ENCODE measurements at places on chromosomes 4 and X.

- DNase-seq = no peak
Measured at GRCh38 chr4:186516287-186516686, 39.1 kb downstream of the MTNR1A start.

GRCh38 chr4:177607111-177607573 lies 164.9 kb upstream of the AGA start:
- DNase-seq = no peak

DNA sequence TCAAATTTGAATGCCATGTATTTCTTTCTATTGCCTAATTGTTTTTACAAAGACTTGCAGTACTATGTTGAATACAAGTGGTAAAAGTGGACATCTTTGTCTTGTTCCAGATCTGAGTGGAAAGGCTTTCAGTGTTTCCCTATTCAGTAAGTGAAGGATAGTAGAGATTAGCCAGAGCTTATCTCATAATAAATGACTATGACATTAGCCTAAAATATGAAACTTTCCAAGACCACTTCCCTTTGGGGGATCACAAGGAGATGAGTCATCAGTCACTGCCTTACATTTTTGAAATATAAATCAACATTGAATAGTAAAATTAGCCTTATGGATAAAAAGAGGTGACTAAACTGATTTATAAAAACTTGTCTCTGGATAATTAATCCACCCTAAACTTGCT lies 554.1 kb upstream of the MAGEB2 start:
- no peak for DNase-seq

- no peak for DNase-seq
Measured at GRCh38 chr4:143289370-143289769, 47.3 kb upstream of the GAB1 start.

- DNase-seq = no peak
Measured at GRCh38 chrX:34875204-34875603, 67.4 kb upstream of the FAM47B start.

DNA sequence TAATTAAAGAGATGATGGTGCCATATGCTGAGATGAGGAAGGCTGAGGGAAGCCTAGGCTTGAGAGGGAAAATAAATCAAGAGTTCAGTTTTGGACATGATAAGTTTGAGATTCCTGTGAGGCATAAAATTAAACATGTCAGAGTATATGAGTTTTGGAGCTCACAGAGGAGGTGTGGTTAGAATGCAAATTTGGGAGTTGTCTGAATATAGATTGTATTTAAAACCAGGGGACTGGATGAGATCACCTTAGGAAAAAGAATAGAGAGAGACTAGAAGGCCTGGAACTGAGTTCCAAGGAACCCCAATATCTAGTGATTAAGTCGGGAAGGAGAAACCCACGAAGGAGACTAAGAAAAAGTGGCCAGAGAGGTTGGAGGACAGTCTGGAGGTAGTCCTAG lies 65.5 kb downstream of the FRMPD3 start:
- DNase-seq = no peak

DNA sequence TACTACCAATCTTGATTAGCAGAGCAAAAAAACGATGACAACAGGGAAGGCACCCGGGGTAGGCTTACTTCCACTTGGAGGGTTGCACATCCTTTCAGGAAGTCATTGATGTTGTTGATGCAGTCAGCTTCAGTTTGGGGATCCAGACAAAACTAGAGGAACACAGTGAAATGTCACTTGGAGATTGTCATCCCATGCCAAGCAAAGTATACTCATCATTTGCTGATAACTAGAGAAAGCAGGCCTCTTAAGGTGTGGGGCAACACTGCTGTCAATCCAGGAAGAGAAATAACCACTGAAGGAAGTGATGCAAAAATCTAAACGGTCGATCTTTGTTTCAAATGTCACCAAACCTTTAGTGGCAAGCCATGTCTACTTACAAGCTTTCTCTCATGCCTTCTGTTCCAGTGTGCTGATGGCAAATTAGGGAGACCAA lies 1.4 kb downstream of the ARHGEF6 start:
- peak; percentile 66 for DNase-seq

DNA sequence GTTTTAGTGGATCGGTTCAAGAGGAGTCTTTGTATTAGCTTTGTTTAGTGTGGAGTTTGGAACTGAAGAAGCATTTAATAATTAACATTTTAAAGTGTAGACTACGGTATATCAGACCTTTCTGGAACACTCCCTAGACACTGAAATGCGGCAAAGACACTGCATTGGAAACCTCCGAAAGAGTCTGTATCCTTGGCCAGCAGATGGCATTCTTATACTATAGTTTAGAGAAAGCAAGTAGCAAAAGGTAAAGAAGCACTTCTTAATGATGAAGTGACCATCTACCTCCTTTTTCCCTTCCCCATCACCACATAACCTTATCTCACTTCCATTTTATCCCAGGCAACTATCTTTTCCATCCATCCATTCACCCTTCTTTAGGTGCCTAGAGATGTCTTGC lies 7.6 kb downstream of the FABP2 start:
- DNase-seq = peak; percentile 70

- DNase-seq = no peak
Measured at GRCh38 chr4:75154994-75155393, 222.1 kb downstream of the PARM1 start.

DNA sequence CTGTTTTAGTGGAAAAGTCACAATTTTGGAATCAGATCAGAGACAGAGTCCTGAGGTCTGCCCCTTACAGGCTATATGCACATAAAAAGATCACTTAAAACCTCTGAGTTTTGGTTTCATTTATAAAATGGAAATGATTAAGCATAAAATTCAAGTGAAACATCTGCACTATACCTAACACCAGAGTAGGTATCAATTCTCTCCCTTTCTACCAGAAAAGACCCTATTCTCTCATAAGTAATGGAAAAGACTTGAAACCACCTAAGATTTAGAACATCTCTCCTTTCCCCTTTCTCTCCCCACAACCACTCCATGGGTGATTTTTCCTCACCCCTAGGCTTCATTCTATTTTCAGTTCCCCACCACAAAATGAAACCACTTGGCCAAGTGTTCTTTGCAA lies 907 bp downstream of the LHFPL1 start:
- DNase-seq = peak; percentile 1

GRCh38 chr4:185119927-185120630 lies 23.0 kb upstream of the SLC25A4 start:
- DNase-seq = no peak

DNA sequence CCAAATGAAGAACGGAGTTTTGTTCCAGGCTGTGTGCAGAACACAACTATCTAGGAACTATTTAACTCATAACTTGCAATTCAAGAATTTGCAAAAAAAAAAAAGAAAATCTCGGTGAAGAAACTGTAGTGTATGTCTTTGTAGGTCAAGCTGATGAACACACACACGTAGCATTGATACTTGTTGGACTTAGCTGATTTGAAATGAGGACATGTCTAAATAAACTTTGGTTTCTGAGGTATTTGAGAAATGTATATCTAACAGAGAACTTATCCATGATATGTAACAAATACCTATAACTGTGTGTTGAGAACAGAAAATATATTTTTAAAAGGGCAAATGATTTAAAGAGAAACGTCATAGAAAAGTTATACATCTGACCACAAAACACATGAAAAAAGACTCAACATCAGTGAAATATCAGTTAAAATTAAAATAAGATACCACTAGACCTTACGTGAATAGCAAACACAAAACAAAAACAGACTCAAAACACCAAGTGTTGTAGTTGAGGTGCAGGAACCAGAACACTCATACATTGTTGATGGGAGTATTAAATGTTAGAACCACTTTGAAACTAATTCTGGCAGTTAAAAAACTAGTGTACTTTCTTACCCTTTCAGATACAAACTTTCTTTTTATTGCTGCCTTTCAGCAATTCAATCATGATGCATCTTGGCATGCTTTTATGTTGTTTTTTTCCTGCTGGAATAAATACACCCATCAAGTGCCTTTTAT lies 1535.8 kb upstream of the PCDH10 start:
- DNase-seq = no peak

- no peak for DNase-seq
Measured at GRCh38 chr4:173418639-173419038, 19.7 kb upstream of the SCRG1 start.

DNA sequence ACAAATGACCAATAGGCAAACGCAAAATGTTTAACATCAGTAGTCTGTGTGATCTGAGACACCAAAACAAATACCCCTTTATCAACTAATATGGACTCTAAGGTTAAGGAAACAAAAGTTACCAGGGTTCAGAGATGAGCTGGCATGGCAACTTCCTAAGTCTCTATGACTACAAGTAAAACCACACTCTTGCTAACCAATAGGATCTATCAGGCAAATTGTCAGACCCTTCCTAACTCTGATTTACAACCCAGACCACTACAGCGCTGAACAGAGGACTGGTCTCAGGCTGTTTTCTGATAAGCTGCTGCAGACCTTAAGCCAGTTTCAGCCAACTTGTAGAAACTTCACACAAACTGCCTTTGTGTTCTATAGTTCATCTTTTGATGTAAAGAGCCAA lies 608.0 kb downstream of the TLL1 start:
- DNase-seq = no peak

- peak; percentile 63 for DNase-seq
Measured at GRCh38 chr4:8199594-8200301, 658 bp downstream of the SH3TC1 start.

DNA sequence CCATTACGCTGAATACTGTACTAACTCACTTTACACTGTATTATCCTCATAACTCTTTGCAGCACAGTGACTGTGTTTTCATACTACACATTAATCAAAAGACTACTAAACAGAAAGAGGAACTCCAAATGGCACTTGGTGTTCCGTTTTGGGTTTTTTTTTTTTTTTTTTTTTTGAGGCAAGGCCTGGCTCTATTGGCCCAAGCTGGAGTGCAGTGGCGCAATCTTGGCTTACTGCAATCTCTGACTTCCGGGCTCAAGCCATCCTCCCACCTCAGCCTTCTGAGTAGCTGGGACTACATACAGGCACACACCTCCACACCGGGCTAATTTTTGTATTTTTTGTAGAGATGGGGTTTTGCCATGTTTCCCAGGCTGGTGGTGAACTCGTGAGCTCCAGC lies 10.7 kb downstream of the KLHL8 start:
- DNase-seq = peak; percentile 46

GRCh38 chr4:40214661-40215418 lies 18.0 kb downstream of the RHOH start:
- DNase-seq = no peak

- DNase-seq = no peak
Measured at GRCh38 chrX:123486297-123486696, 246.6 kb downstream of the THOC2 start.

GRCh38 chrX:109967156-109967555 lies 35.8 kb upstream of the TMEM164 start:
- DNase-seq = no peak

GRCh38 chrX:11591723-11592346 lies 73.9 kb downstream of the ARHGAP6 start:
- no peak for DNase-seq

DNA sequence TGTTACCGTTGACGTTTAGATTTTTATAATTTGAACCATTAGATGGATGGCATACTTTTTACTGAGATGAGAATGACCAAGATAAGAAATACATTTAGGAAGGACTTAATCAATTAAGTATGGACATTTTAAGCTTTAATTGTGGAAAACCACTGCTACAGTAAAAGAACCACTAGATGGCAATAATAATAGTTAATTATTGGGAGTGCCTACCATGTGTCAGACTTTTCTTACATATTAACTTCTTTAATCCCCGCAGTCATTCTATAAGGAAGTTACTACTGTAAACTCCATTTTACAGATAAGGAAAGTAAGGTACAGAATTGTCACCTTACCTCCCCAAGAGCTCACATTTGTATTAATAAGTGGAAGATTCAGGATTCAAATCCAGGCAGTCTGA lies 48.5 kb upstream of the MYOZ2 start:
- no peak for DNase-seq

DNA sequence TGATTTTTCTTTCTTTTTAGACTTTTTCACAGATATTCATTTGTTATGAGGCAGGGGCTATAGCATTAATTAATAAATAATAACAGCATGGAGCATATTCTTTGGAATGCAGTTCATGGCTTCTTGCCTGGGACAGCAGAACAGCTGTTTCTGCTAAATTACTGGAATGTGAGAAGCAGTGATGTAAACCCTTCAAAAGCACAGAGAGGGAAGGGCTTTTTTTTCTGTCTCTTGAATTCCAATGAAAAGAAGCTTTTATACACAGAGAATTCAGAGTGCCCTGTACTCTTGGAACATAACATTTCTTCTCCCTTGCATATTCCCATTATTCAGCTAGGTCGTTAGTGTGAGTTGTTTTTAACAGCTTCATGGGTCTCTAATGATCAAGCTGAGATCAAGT lies 28.5 kb upstream of the ANK2 start:
- DNase-seq = no peak

- DNase-seq = no peak
Measured at GRCh38 chrX:71493111-71493613, 39.7 kb upstream of the OGT start.

GRCh38 chrX:139126493-139126892 lies 404.0 kb upstream of the F9 start:
- no peak for DNase-seq

DNA sequence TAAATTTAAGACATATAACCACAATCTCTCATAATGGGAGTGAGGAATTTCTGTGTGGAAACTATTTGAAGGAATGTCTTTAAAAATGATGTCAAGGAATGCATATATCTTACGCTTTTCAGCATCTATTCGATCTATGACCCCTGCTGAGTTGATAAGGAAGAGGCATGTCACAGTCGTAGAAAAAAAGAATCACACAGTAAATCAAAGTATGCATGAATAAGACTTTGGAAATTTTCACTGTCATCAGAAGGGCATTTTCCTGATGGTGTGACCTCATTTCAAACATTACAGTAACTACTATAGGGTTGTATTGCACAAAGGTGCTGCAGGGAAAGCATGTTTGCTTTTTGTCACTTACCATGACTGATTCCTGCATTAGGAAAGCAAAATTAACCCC lies 41.5 kb downstream of the REELD1 start:
- no peak for DNase-seq

- no peak for DNase-seq
Measured at GRCh38 chr4:128355305-128355704, 67.7 kb upstream of the PGRMC2 start.

GRCh38 chrX:338281-338835 lies 19.8 kb upstream of the GTPBP6 start:
- peak; percentile 16 for DNase-seq

DNA sequence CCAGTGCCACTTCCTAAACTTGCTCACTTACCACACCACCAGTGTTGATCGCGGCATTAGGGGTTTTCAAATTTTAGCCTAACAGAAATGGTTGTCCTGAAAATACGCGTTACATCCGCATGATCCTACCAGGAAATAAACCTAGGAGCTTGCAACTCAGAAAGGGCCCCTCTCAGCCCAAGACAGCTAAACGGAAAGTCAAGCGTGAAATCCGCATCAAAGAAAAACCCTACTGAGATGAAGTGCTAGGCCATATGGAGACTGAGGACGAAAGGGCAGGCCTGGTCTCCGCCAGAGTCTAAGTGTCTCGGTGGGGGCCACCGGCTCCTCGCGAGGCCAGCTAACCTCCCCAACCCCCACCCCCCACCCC lies 626 bp downstream of the YTHDC1 start:
- DNase-seq = peak; percentile 59

DNA sequence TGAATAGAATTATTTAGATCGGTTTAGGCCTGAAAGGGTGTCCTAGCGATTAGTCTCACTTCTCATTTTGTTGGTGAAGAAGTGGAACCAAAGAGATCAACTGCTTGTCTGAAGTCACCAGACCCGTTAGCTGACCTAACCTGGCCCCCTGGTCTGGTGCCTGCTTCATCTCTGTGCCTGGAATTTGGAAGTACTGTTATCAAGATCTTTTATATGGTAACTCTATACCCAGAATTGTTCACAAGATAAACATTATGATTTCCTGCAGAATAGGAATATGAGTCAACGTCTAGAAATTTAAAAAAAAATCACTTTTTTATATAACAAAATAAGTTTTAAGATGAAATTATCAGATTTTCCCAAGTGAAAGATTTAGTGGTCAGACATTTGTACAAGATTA lies 37.2 kb downstream of the LRP2BP start:
- DNase-seq = no peak

Data from natural killer cell (primary cell).